Fibroblast of mammary gland (primary cell): ENCODE measurements at places on chromosomes 4 and X.

DNA sequence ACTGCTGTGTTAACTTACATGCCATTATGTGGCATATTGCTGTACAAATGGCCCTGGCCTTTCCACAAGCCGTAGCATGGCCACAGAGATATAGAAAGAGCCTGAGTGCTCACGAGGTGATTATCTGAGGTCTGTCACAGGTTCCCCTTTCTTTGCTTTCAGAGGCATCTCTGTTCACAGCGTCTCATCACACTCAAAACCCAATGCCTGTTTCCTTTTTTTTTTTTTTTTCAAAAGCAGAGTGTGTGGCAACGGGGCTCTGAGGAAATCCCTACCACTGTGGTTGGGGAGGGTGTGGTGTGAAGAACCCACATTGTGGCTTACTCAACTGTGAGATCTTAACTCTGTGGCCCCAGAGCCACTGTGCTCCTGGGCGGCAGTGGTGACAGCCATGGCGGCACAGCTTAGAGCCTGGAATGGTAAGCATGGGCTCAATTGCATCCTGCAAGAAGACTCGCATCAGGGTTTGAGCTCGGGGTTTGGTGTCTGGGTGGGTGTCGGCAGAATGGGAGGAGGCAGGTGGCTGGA, 30.8 kb downstream of the RTL5 start:
- DNase-seq = no peak

DNA sequence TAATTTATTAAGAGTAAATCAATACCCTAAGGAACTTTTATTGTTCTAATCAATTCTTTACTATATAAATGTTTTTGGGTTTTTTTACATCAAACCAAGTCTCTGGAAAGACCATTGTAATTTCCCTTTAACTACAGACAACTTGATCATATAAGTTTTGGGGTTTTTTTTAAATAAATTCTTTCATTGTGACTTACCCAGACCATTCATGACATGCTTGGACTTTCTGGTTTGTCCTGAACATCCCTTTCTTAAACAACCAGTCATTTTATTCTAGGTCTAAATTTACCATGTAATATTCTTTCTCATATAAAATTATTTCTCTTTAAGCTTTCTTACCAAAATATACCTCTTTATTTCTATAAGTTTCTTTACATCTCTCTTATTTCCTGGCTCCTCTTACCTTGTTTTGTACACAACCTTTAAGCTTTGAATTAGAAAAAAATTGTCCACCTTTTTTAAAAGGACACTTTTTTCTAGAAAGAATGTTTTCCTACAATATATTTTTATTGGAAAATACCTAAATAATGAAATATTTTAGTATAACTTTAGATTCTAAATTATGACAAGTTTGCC, 8.4 kb downstream of the CNGA1 start:
- DNase-seq = peak; percentile 14

- DNase-seq = peak; percentile 83
Observed at GRCh38 chrX:87516717-87517121, 883 bp upstream of the KLHL4 start.

DNA sequence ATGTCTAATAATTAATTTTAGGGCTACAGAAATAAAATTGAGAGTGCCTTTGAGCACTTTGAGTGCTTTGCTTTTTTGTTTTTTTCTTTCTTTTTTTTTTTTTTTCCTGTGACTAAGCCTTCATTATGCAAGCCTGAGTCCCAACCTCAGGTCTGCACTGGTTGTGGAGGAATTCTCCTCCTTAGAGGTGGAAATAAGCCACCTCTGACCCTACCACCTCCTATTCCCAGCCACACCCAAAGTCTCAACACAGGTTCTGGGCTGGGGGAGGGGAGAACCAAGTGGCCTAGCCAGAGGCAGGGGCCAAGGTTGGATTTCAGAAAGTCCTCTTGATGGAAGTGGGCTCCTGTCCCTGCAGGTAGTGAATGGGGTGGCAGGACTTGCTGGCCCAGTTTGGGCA, 180.2 kb downstream of the ARAP2 start:
- DNase-seq = no peak

- DNase-seq = no peak
Observed at GRCh38 chr4:720111-720860, 14.7 kb downstream of the PCGF3 start.

GRCh38 chr4:47287735-47288134, 175.8 kb downstream of the COMMD8 start:
- peak; percentile 38 for DNase-seq

GRCh38 chrX:151806967-151807540, 72.5 kb downstream of the CNGA2 start:
- DNase-seq = no peak

DNA sequence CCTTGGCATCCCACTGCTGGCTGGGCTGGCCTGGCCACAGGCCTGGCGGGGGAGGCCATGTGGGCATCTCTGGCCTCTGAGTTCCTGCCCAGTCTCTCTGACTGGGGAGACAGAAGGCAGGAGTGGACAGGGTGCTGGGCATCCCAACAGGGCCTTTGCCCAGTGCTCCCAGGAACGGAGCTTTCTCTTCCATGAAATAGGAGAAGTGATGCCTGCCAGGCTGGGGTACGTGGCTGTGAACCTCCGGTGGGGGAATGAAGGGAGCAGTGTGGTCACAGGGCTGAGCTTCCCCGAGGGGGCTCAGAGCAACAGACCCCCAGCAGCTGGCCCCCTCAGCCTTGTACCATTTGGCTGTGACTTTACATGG, 40.4 kb upstream of the HMX1 start:
- no peak for DNase-seq

DNA sequence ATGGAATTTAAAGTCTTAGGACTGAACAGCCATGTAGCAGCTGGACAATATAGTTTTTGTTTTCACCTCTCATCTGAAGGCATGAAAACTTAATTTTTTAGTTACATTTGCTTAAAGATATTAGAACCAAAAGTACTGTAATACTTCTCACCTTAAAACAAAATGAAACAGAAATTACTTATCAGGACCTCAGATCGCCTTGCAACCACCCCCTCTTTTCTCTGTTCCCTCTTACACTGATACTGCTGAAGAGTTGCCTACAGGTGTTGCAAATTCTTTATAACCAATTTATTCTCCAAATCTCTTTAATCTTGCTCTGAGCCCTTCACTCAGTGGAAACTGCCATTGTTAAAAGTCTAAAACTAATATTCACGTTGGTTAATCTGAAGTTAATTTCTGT, 145.0 kb downstream of the SPCS3 start:
- DNase-seq = no peak

DNA sequence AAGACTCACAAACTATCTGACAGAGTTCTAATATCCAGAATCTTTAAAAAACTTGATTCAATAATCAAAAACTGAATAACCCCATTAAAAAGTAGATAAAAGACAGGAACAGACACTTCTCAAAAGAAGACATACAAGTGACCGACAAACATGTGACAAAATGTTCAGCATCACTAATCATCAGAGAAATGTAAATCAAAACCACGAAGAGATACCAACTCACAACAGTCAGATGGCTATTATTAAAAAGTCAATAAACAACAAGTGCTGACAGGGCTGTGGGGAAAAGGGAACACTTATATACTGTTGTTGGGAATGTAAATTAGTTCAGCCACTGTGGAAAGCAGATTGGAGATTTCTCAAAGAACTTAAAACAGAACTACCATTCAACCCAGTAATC, 138.1 kb upstream of the RASGEF1B start:
- no peak for DNase-seq

- peak; percentile 37 for DNase-seq
Observed at GRCh38 chrX:48696909-48697727, 584 bp downstream of the SUV39H1 start.

GRCh38 chr4:183411291-183411861, 33.1 kb upstream of the CDKN2AIP start:
- no peak for DNase-seq

DNA sequence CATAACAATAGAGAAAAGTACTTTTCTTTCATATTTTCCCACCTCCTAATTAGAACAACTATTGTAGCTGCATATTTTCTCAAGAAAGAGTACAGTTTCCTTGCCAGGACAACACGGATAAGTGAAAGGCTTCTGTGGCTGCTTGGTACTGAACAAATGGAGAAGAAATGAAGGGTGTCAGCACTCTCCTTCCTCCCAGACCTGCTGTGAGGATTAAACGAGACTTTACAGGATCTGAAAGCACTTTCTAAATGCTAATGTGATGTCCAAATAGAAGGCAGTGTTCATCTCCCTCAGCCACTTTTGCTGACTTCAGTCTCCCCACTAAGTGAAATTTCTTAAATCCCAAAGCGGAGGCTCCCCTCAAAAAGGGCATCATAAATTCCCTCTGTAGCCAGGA, 13.9 kb downstream of the NIPAL1 start:
- no peak for DNase-seq

- no peak for DNase-seq
Observed at GRCh38 chr4:633976-634598, 8.7 kb downstream of the PDE6B start.

DNA sequence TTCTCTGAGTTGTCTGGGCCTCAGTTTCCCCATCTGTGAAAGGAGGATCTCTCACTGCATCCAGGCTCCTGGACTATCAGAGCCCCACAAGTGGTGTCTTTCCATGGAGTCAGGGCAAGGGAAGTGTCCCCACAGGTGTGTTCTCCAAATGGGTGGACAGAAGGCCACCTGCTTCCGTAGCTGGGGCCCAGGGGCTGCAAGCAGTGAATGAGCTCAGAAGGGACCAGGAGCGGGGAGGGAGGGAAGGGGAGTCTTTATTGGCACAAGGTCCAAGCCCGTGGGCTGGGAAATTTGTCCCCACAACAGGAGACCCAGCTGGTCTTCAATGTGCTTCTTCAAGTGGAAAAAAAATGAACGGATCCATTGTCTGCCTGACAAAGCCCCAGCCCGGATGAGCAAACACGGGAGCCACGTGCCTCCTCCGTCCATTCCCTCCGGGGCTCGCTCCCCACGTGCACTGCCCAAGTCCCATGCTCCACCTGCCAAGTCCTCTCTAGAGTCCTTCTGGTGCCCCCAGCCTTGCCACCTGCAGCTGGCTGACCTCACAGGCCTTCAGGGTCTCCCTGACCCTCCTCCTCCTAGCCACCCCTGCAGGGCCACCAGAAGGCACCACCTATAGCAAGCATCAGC, 72.0 kb downstream of the JAKMIP1 start:
- DNase-seq = no peak

DNA sequence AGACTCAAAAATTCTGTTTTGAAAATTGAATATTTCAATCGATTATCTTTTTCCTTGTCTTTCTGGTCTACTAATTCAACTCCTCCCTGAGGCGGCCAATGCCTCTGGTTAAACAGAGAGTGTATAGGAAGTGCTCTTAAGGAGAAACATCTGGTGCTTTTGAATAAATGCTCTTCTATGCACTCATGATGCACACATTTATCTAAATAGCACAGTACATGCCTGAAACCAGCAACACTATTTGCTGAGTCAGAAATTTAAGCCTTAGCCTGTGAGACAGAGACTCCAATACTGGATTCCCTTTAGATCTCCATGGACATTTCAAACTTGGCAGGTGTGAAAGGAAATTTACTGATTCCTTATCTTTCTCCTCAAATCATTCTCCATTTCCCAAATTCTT, 118.6 kb downstream of the SLIT2 start:
- peak; percentile 54 for DNase-seq

DNA sequence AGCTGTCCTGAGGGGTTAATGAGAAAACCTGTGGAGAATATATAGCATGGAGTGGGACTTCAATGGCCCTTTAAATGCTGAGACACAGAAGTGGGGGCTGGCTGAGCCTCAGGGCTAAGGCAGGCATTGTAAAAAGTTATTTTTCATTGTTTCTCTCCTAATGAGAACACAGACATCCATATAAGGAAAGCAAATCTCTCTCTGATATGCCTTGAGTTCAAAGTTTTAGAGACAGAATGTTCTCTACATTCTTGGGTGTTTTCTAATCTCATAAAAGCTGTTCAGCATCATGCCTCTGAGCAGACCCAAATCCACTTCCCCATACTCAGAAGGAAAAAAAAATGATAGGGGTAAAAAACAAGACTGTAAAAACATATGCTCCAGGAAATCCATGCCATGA, 16.8 kb upstream of the RAB40A start:
- no peak for DNase-seq

DNA sequence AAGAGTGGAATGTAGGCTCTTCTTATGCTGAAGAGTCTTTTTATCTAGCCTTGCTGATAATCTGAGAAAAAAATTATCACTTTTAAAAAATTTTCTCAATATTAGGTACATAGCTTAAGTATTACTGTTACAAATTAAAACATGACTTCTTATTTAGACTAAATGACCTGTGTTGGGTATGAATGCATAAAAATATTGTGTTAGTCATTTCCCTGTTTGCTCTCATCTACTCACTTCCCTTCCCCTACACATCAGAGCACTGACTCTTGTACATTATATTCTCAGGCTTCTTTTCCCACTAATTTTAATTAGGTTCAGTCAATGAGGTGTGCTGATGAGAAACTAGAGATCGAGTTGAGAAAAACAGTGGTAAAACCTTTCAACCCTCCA, 881.0 kb downstream of the PCDH18 start:
- no peak for DNase-seq

DNA sequence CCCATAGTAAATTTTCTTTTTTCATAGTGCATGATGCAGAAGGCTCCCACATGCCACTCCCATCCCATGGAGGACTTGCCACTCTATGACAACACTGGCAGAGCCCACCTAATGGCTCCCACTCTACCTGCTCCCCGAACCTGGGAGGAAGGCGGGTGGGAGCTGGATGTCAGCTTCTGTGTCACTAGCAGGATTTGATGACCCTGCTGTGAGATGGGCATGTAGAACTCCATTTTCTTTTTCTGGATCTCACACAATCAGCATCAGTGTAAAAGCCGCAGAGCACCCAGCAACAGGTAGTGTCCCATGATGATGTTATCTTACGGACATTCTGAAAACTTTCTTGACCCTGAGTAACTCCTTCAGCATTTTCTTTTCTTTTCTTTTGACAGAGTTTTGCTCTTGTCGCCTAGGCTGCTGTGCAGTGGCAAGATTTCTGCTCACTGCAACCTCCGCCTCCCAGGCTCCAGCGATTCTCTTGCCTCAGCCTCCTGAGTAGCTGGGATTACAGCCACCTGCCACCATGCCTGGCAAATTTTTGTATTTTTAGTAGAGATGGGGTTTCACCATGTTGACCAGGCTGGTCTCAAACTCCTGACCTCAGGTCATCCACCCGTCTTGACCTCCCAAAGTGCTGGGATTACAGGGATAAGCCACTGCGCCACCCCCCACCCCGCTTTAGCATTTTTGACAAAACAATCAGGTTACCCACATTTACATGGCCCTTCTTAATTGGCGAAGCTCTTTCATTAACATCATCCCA, 15.0 kb upstream of the ADH1A start:
- DNase-seq = no peak

GRCh38 chrX:10529344-10529743, 91.0 kb downstream of the MID1 start:
- DNase-seq = peak; percentile 80
